CD4-positive, alpha-beta T cell treated with Interleukin-6 at 100 ng/mL for 8 hours (primary cell): ENCODE measurements at places on chromosomes 1 and 21.

DNA sequence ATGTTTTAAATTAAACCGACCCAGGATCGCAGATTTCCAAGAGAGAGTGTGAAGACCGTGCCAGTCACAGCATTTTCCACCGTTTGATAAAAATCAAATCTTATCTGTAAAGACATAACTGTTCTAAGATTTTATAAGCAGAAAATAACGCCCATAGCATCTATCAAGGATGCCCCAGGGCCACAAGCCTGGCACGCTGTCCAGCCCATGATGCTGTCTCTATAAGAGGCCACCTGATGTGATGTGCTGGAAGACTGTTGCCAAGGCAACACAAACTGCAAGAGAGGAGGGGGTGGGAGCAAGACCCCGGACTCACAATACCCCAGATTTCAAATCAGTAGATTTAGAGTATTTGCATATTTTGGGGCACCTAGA lies 116.5 kb downstream of the DSCAM start:
- no peak for DNase-seq

GRCh38 chr1:21553116-21553926 lies 44.1 kb downstream of the ALPL start:
- DNase-seq, result no peak

DNA sequence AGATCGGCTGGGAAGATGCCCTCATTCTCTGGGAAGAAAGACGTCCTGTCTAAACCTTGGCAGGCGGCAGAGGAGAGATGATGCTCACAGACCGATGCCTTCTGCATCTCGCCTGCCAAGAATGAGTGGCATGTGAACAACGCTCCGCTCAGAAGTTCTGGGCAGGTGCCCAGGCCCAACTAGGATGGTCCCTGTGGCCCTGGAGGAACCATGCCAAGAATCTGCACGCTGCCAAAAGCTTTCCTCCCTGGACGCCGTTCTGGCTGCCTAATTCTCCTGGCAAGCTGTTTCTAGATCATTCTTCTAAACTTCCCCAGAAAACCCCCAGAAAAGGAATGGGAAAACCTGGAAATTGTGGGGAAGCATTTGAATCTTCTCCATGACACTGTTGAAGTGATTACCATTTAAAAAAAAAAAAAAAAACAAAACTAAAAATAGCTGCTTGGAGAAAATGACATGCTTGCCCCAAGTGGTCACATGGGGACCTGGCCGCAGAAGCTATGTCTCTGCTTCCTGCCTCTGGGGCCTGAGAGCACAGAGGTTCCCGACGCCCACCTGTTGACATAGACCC lies 440.9 kb downstream of the PRDM2 start:
- DNase-seq, result no peak

GRCh38 chr1:46278807-46279206 lies 24.6 kb downstream of the LRRC41 start:
- no peak for DNase-seq

- no peak for DNase-seq
Measured at GRCh38 chr1:7550981-7551380, 220.1 kb upstream of the VAMP3 start.

DNA sequence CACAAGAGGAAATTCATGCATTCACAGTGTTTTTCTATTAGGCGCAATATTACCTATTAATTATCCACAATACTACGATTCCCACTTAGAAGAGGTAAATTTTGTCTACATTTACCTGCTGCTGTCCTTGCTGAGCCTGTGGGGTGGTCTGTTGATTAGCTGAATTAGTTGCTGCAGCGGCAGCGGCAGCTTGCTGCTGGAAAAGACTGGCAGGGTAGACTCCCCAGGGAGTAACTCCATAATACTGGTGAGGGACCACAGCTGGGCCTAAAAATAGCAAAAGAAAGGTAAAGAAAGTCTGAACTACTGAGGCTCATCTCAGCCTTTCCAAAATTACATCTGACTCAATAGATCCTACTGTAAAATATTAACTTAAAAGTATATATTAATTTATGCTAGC lies 66.0 kb upstream of the SDC3 start:
- no peak for DNase-seq

- DNase-seq, result no peak
Measured at GRCh38 chr1:87951852-87952251, 623.2 kb downstream of the LMO4 start.

- DNase-seq, result no peak
Measured at GRCh38 chr1:18128298-18128697, 20.7 kb downstream of the IGSF21 start.

- DNase-seq, result no peak
Measured at GRCh38 chr1:64387389-64388285, 82.3 kb upstream of the CACHD1 start.

DNA sequence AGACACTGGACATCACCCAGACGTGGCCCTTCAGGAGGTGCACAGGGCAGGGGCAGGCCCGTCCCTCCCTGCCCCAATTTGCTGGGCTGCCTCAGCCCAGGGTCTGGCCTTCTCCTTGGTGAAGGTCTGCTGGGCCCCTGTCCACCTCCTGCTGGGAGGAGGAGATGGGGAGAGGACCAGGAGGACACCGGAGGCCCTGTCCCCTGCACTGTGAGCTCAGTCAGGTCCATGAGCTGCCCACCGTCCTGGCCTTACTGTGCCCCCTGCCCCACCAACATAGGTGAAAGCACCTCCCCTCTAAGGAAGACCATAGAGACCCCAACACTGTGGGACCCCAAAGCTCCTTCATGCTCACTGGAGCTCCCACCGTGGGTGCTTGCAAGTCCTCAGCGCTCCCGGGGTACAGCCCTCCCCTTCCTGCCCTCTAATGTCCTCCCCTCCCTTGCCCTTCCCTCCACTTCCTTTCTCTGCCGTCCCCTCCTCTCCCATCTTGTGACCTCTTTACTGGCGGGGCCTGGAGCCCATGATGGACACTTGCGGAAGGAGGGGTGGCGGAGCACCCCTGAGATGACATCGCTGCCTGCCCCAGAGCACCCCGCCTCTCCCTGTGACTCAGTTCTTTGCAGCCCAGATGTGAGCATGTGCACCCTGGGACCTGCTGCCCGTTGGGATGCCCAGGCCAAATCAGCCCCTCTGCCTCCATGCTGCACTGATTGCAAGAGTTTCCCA lies 4.6 kb downstream of the LRRC3 start:
- no peak for DNase-seq

DNA sequence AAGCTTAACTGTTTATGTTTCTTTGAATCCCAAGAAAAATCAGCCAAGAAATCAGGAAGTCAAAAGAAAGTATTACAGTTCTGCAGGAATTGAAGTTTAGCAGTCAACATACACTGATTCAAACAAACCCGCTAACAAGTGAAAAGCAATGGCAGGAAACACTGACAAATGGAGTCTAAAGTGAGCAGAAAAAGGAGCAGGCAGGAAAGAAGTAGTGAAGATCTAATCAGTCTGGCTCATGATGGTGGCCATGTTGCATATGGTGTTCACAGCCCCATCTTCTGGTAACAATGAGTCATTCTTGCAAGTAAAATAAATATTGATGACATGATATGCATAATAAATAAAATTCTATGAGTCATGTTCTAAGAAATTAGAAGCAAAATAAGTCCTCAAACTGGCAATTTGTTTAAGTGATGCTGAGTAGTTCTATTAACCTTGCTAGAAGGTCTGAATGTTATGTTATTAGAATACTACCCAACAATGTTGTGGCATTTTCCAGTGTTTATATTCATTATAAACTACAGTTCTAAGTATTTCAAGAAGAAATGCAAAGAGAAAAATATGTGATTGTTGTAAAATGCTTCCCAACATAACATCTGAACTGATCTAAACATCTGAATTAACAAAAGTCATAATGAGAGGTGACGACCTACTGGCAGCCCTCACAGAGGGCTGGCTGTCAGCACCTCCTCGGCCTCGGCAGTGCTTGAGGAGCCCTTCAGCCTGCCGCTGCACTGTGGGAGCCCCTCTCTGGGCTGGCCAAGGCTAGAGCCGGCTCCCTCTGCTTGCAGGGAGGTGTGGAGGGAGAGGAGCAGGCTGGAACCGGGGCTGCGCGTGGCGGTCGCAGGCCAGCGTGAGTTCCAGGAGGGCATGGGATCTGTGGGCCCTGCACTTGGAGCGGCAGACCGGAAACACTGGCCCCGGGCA lies 5.7 kb upstream of the ACBD6 start:
- DNase-seq, result no peak

DNA sequence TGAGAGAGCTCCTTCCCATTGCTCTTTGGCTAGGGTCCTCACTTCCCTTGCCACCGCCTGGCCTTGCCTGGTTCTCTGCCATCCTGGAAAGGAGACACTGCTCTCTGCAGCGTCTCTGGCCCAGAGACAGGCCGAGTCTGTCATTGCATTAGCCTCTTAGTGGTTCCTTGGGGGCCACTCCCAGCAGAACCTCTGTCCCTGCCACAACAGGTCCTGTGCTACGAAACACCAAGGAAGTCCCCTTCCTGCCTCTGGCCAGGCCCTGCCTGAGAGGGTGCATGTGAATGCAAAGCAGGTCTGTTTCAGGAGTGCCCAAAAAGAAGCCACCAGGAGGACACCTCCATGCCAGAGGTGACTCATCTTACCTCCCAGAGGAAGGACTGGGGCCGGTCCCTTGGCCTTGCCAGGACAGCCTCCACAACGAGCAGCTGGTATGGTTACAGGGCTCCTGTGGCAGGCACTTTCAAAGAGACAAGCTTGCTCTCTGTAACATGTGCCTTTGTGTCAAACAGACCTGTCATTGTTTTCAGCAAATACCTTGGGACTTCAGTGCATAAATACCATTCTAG lies 59.6 kb downstream of the VPS26C start:
- no peak for DNase-seq

DNA sequence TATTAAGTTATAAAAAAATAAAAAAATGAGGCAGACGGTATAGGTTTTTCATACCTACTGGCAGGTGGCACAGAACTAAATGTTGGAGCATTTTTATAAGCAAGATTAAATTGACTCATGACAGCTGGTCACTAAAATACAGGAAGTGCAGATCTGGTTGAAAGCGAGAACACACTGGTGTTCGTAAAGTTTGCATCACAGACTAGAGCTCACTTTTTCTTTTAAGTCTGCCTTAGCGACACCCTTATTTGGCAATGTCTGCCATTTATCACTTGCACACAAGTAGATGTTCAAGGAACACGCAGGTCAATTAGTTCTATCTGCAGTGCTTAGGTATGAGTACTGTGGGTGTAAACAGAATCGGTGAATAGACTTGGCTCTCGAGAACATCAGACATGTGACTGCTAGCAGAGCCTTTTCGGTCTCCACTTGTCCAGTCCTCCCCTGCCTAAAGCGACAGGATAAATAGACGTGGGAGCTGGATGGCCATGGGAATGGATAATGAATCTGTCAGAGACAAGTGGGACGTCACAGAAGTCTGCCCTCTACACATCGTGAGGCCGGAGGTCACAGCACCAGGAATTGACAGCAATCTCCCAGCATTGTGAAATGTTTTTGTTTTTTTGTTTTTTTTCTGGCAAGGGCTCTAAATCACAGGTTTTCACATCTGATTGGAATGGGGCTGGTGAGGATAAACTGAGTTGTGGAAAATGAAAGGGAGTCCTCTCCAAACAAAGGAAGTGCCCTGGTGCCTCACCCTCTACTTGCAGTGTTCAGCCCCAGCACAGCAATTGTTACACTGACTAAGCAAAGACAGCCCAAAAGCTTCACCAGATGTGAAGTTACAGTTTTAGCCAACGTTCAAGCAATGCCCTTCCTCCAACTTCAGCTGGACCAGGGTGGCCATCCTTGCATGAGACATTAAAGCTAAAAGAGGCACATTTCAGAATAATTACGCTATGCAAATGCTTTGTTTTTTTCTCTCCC lies 248.9 kb downstream of the NTNG1 start:
- no peak for DNase-seq
